ENCODE measurements at places on chromosomes 3 and 15.

- DNase-seq, result no peak
Observed at GRCh38 chr3:101243285-101244211, 76.8 kb downstream of the IMPG2 start.

- DNase-seq, result no peak
Observed at GRCh38 chr3:197522881-197523441, 32.8 kb downstream of the BDH1 start.

DNA sequence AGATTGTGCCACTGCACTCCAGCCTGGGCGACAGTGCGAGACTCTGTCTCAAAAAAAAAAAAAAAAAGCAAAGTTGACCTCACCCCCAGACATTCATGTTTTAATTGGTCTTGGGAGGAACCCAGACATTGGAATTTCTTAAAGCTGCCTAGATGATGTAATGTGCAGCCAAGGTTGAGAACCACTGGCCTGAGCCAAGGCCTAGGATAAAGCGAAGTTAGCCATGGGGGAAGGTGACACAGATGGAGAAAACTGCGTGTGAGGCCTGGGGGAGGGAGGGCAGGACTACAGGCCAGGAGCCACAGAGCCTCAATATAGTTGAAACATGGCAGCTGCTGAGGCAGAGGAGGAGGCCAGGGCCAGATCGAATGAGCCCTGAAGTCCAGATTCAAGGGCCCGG, 21.0 kb downstream of the GLB1 start:
- no peak for DNase-seq

DNA sequence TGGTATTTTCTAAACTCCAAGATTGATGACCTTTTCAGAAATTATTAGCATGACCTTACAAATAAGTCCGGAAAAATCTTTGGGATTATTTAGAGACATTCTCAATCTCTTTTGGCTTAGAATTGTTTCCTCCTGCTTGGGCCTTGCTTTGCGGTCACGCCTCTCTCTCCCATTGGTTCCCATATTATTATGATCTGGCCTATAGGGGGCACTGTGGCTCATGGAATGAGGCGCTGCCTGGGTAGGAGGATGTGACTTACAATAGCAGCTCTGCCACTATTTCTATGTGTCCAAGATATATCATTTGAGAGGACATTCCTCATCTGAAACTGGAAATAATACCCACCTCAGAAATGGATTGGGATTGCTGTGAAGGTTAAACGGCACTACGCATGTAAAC, 464.9 kb downstream of the MFSD1 start:
- peak; percentile 63 for DNase-seq

GRCh38 chr3:106078635-106079034, 209.8 kb upstream of the CBLB start:
- DNase-seq, result no peak

- DNase-seq, result no peak
Observed at GRCh38 chr3:30658328-30659052, 52.1 kb downstream of the TGFBR2 start.

- no peak for DNase-seq
Observed at GRCh38 chr3:12948891-12949711, 107.7 kb upstream of the RPL32 start.

GRCh38 chr15:82531496-82532382, 8.5 kb downstream of the RPS17 start:
- no peak for DNase-seq

DNA sequence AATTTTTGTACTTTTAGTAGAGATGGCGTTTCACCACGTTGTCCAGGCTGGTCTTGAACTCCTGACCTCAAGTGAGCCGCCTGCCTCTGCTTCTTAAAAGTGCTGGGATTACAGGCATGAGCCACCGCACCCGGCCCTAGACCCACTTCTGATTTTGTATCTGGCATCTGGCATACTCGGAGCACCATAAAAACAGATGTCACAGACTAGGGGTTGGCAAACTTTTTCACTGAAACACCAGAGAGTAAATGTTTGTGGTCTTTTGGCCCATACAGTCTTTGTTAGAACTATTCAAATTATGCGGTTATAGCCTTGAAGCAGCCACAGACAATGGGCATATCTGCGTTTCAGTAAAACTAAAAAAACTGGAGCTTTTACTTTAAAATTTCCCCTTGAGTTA, 110.7 kb downstream of the TJP1 start:
- DNase-seq, result no peak

GRCh38 chr15:84748274-84749110, at the start of gene ZNF592:
Gene ZNF592 (plus strand): TSS chr15:84748592. CDS start chr15:84782676, 34,084 bp downstream.
- peak; percentile 59 for DNase-seq

- DNase-seq, result no peak
Observed at GRCh38 chr15:40190591-40190990, 29.7 kb downstream of the BUB1B start.

DNA sequence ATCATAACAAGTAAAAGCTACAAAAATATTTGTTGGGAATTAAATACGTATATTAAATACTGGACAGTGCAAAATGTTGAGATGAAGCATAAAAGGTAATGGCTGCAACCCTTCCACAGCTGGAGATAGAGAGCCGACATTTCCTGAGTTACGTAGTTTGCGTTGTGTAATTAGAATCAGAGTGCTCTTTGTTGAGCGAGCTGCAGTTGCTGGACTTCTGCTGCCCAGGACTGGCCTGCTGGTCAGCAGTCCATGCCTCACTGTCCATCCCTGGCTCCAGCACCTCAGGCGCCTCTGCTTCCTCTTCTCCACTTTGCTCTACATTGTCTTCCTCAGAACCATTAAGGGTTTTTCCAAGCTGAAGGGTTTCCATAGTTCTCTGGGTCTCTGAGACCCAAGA, 28.4 kb upstream of the SHC4 start:
- DNase-seq, result no peak

- no peak for DNase-seq
Observed at GRCh38 chr3:9779075-9779593, 9.4 kb upstream of the CAMK1 start.

DNA sequence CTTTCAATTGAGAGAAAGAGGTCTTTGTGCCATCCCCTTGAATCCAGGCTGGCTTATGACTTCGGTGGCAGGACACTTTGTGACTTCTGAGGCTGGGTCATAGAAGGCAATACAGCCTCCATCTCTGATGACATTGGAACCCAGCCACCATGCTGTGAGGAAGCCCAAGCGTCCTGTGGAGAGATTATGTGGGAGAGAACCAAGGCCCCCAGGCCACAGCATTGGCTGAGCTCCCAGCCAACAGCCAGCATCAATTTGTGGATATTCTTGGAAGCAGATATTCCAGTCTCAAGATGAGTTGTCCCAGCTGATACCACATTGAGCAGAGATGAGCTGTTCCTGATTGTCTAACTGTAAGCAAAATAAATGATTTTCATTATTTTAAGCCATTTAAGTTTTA, 12.7 kb upstream of the XIRP1 start:
- no peak for DNase-seq

GRCh38 chr3:71580636-71581456, 2.7 kb downstream of the FOXP1 start:
- no peak for DNase-seq

DNA sequence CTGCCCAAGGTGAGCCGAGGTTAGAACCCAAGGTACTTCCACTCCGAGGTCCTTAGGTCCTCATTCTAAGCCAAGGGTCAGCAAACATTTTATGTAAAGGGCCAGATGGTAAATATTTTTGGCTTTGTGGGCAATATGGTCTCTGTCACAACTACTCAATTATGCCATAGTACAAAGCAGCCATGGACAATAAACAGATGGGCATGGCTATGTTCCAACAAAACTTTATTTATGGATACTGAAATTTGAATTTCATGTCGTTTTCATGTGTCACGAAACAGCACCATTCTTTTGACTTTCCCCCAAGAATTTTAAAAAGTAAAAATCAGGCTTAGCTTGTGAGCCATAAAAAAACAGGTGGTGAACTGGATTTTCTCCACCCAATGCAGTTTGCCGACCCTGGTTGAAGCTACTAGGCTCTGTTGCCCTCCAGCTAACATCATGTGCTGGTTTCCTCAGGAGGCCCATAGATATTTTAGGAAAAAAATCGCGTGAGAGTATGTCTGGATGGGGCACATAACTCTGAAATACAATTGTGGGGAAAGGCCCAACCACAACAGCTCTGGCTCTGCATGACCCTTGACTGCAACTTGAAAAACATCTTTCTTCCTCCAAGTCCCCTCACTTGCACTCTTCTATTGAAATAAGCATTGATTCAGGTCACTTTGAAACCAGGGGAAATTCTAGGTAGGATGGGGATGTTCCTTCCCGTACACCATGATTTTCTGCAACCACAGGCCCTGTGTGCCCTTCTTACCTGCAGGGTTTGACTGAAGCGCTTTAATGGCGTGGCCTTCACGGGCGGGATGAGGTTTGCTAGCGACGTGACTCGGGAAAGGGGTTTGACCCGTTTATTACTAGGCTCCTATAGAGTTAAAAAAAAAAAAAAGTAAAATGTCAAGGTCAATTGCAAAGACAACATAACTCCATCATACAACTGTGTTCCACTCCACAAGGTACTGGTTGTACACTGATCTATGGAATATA, 28.5 kb downstream of the ARHGEF3 start:
- no peak for DNase-seq

DNA sequence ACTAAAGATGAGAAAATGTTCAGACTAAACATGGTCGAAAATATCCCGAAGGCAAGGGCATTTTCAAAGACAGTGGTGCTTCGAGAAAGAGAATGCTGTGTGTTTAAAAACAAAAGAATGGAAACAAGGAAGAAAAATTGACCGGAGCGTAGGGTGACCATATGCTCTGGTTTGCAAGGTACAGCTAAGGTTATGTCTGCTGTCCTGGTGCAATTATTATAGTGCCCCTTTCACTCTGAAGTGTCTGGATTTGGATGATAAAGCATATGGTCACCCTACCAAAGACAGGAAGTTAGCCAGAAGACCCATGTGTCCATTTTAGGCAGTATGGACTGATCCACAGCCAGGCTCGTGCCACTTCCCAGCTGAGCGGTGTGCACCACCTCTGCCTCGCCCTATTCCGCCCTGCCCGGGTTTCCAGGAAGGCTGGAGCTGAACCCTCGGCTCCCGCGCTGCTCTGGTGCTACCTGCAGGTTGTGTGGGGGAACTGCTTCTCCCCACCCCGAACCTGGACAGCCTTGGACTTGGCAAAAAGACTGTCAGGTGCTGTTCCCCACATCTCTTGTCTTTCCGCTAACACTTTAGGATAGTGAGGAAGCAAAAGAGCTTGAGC, 25.2 kb downstream of the GOLGA6D start:
- peak; percentile 25 for DNase-seq

GRCh38 chr3:43198791-43199644, 87.3 kb upstream of the SNRK start:
- DNase-seq, result no peak

- DNase-seq, result no peak
Observed at GRCh38 chr15:57457726-57458125, 81.4 kb downstream of the CGNL1 start.

GRCh38 chr15:61974118-61974517, 86.1 kb downstream of the VPS13C start:
- DNase-seq, result no peak

DNA sequence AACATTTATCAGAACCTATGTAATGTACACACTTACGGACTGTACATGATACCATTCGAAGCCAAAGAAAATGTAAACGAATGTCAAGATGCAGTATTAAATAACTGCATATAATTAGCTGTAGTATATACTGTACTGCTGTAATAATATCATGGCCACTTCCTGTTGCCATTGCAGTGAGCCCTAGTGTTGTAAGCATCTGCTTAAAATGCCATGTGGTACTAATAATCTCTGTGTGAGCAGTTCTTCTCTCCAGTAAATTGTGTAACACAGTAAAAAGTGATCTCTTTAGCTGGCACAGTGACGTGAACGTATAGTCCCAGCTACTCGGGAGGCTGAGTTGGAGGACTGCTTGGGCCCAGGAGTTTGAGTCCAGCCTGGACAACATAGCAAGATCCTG, 8.6 kb downstream of the SPG11 start:
- DNase-seq, result no peak

GRCh38 chr3:148990236-148990635, 1.1 kb upstream of the GYG1 start:
- no peak for DNase-seq

GRCh38 chr3:101633186-101633585, 43.7 kb downstream of the ZBTB11 start:
- DNase-seq, result no peak

DNA sequence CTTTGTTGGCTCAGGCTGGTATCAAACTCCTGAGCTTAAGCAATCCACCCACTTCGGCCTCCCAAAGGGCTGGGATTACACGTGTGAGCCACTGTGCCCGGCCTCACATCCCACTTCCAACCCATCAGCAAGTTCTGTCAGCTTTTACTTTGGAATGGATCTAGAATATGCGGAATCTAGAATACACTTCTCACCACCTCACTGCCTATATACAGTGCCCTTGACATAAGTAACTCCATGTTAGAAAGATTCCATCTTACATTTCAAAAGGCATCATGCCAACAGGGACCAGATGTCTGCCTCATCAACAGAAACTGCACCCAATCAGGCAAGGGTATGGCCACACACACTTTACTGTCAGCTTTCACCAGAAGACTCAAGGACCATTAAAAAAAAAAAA, 9.9 kb upstream of the RBSN start:
- DNase-seq, result no peak

DNA sequence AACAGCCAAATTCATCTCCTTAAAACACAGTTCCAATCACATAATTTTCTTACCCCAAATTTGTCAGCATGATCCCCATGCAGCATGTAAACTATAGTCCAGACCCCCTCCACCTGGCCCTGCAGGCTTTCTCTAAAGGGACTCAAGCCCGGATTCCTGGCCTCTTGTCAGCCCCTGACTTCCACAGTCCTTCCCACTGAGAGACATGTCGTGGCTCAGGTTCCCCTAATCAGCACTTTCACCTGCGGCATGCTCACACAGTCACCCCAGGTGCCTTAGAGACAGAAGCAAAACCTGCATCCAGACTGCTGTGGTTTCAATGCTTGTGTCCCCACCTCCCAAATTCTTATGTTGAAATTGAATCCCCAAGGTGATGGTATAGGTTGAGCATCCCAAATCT, 372.7 kb upstream of the ATP10A start:
- DNase-seq, result no peak

- no peak for DNase-seq
Observed at GRCh38 chr3:72839057-72839456, 9.2 kb downstream of the SHQ1 start.

DNA sequence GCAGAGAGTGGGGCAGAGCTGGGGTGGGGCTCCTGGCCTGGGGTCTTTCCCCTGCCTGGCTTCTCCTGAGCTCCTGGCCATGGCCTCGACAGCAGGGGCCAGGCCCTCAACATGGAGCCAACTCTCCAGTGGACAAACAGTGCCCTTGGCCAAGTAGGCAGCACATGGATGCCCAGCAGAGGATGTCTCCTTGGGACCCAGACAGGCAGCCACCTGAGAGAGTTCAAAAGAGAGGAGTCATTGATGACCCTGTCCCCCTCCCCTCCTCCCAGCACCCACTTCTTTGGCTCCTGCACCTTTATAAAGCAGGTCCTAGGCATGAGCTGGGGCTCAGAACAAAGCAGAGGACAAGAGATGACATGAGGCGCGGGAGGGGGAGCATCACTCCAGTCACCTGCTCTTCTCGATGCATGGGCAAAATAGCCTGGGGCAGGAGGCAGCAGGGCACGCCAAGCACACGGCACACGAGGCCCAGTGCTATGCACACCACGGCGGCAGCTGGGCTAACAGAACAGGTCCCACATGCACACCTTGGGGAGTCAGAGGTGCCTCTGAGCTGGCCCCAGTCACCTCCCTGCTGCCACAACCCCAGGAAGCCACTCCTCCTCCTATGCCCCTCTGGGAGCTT, 27.4 kb downstream of the SHISA5 start:
- DNase-seq, result no peak
